Stimulated activated CD4-positive, alpha-beta T cell treated with anti-CD3 and anti-CD28 coated beads, TNF-alpha, amount 100 ng/mL, for 24 hours (primary cell): ENCODE measurements at places on chromosomes 7 and 10.

DNA sequence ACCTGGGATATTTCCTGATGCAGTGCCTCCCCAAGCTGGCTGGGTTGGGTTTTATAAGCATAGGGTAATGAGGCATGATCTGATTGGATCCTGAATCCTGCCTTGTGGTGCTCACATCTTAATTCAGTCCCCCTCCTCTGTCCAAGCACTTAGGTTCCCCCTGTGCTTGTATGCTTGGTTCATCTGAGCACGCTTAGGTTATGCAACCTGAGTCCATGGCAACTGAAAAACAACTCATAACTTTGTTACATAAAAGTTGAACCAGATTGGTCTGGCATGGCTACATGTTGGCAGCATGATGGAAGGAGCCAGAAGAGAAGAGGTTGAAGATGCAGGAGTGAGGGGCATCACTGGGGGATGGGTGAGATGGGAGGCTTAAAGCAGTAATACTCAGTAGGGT, 57.3 kb upstream of the OSBPL3 start:
- no peak for DNase-seq

- no peak for DNase-seq
Observed at GRCh38 chr7:79702116-79702515, 248.6 kb upstream of the MAGI2 start.

GRCh38 chr10:87531908-87532622, 27.4 kb downstream of the MINPP1 start:
- DNase-seq, result no peak

GRCh38 chr7:150784954-150785353, 15.2 kb downstream of the TMEM176B start:
- DNase-seq, result no peak

DNA sequence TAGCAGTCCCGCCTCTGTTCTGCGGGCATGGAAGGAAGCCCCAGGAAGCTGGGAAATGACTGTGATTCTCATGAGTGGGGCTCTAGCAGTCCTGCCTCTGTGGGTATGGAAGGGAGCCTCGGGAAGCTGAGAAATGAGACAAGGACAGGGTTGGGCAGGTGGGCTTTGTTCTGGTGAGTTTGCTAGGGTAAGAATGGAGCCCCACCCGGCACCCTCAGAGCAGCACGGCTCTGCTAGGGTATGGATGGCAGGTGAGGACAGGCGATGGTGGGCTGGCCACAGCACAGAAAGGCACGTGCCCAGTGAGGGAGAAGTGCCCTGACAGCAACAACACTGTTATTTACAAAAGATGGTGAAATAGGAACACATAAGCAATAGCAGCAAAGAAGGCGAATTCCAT, 39.6 kb downstream of the SVIL start:
- DNase-seq, result no peak

DNA sequence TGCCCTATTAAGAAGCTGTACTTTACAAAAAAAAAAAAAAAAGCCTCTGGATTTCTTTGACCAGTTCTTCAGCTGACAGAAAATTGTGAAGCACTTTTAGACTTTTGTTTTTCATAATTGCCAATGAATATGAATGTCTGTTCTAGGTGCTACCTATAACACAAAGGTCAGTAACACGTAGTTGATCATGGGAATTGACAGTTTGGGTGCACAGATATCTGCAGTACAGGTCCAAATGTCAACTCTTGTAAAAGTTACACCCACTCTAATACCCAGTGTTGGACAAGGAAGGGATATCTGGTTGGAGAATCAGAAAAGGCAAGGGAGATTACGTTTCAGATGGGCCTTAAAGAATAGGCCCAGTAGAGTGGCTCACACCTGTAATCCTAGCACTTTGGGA, 1.8 kb downstream of the REEP3 start:
- DNase-seq, result no peak

DNA sequence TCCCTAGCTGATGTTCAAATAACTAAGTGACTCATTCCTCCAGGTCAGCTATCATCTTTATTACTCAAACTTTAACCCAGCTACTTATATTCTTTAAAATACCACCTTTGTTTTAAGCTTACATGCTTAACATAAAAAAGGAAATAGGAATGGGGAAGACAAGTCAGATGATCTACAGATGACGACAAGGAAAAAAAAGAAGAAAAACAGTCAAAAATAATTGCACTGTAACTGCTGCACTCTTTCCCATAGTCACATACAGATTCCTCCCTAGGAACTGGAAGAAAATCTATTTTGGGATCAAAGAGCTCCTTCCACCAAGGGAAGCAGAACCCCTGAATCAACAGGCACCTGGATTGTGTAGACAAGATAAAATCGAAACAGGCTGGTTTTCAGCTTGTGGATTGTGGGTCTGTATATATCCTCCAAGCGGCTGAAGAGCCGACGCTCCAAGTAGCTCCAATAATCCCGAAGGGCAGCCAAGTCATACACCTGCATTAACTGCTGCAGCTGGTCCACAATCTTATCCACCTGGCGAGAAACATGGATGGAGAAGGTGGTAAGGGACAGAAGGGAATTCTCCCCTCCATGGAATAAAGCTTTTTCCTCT, 2.0 kb downstream of the WDR91 start:
- no peak for DNase-seq
